ENCODE measurements at places on chromosomes 6 and 20.

- DNase-seq = no peak
Observed at GRCh38 chr6:24255676-24256075, 102.2 kb downstream of the DCDC2 start.

DNA sequence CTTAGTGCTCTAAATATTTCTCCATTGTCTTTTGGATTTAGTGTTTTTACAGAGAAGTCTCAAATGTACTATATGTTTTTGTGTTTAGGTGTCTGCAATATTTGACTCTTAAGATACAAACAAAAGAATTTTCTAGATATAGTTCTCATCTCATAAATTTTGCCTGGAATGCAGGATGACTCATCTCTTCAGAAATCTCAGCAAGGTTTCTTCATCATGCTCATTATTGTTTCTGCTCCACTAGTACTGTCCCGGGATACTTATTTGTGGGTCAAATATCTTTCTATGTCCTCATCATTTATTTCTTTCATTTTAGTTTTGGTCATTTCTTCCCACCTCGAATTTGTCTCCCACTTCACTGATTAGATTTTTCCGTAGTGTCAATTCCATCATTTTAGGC is 9.5 kb downstream of the AHI1 start:
- no peak for DNase-seq

GRCh38 chr6:95686895-95687294 is 109.6 kb downstream of the MANEA start:
- DNase-seq = no peak

- DNase-seq = no peak
Observed at GRCh38 chr6:12613811-12614210, 102.8 kb upstream of the PHACTR1 start.

DNA sequence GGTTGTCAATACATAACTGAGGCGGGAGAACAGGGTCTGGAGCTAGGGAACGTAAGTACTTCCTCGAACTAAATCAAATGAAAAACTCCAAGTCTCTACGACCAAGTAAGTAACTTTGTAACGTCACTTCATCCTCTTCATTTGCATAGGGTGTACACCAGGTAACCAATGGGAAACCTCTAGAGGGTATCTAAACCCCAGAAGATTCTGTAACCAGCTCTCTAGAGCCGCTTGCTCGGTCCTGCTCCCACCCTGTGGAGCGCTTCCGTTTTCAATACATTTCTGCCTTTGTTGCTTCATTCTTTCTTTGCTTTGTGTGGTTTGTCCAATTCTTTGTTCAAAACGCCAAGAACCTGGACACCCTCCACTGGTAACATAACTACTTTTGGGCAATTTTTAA is 133.5 kb upstream of the TMEM170B start:
- DNase-seq = no peak

All from AML-193 (cell line).